Stimulated activated naive CD8-positive, alpha-beta T cell treated with anti-CD3 and anti-CD28 coated beads, Interleukin-15, Interleukin-2, amounts not matched to agents 100 U/mL and 50 U/mL, for 24 hours (primary cell): ENCODE measurements at places on chromosomes 7 and 10.

- DNase-seq: no peak
Observed at GRCh38 chr10:124484031-124484430, 22.4 kb downstream of the LHPP start.

DNA sequence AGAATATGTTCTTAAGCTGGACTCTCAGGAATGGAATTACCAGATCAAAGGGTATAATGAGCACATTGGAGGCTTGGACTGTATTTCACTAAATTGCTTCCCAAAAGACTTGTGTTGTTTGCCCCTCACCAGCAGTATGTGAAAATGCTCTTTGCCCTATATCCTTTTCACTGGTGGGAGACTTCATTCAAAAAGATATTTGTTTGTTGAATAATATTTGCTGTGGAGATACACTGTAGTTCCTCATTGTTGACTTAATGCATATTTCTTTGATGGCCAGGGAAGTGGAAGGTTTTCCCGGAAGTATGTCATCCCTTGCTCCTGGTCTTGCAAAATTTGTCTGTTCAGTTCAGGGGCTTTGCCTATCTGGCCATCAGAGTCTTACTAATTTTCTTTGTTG, 19.4 kb downstream of the GSTO2 start:
- no peak for DNase-seq

GRCh38 chr7:27106181-27106900, 3.9 kb upstream of the HOXA2 start:
- DNase-seq: no peak

- DNase-seq: no peak
Observed at GRCh38 chr10:77531441-77532001, 106.1 kb downstream of the KCNMA1 start.

DNA sequence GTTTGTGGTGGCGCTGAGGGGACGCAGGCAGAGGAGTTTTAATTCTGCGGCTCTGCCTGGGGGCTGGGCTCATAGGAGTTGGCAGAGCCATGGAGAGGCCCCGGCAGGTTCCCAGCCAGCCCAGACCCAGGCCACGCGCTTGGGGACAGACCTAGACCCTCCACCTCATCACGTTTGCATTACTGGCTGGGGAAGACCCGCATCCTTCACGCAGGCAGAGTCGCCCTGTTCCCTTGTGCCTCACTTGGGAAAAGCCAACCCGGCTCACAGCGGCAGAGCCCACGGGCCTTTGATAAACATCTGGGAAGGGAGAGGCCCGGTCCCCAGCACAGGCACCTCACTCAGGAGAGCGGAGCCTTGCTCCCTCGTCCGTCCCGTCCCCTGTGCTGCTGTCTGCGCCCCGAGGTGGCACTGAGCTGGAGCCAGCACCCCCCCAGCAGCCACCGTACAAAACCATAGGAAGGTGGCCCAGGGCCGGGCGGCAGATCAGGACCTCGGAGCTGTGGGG, 112.8 kb downstream of the CYTH3 start:
- no peak for DNase-seq

- DNase-seq: no peak
Observed at GRCh38 chr10:79335470-79336235, 11.6 kb upstream of the PPIF start.

GRCh38 chr7:106883456-106884026, 18.5 kb downstream of the PIK3CG start:
- DNase-seq: no peak

- DNase-seq: no peak
Observed at GRCh38 chr10:51224671-51225161, 150.4 kb downstream of the PRKG1 start.
